ENCODE measurements at places on chromosomes 5 and 9.

DNA sequence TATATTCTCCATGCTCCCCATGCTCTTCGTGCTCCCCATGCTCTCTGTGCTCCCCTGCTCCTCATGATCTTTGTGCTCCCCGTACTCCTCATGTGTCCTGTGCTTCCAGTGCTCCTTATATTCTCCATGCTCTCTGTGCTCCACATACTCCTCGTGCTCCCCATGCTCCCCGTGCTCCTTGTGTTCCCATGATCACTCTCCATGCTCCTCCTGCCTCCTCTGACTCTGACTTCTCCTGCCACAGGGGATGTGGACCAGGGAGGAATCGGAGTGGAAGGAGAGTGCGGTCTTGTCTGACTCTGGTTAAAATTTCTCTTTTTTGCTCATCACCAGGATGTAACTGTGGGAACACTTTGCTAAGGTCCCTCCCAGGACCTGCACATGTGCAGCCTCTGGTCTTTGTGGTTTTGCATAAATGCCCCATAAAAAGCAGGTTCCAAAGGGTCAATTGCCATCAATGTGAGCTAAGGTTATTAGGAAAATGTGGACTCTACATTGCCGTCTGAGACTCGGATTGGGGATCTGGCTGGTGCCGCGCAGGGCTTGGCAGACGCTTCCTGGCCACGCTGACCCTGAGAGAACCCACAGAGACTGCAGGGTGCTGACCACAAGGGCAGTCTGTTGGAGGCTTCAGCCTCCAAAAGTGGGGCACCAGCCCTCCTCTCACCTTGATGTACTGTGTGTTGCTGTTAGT lies 52.5 kb downstream of the TRIP13 start:
- DNase-seq = no peak

- no peak for DNase-seq
Measured at GRCh38 chr9:37963936-37964739, 60.2 kb upstream of the SLC25A51 start.

DNA sequence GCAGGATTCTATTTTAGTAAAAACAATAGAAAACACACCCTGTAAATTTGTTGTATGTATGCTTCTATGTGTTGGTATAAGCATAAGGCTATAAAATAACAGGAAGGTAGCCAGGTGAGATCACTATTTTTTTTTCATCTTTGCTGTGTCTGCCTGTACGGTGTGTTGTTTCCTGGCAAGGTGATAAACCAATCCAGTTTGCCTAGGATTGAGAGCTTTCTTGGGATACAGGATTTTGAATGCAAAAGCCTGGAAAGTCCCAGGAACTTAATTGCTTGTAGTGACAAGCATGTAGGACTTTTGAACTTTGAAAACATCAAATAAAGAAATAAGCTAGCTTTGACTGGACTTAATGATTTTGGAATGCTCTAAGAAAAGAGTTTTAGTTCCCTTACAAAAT lies 83.3 kb upstream of the RORB start:
- no peak for DNase-seq

GRCh38 chr5:180020176-180020575 lies 51.4 kb downstream of the RNF130 start:
- no peak for DNase-seq

GRCh38 chr5:36659411-36659810 lies 53.0 kb downstream of the SLC1A3 start:
- DNase-seq = no peak

DNA sequence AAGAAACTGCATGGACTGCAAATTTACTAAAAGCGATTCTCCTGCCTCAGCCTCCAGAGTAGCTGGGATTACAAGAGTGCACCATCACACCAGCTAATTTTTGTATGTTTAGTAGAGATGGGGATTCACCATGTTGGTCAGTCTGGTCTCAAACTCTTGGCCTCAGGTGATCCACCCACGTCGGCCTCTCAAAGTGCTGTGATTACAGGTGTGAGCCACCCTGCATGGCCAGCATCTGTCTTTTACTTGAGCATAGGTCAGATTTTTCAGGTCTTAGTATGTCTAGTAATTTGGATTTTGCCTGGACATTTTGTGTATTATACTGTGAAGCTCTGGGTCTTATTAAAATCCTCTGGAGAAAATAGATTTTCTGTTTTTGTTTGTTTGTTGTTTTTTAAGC lies 277.8 kb upstream of the VLDLR start:
- DNase-seq = no peak

DNA sequence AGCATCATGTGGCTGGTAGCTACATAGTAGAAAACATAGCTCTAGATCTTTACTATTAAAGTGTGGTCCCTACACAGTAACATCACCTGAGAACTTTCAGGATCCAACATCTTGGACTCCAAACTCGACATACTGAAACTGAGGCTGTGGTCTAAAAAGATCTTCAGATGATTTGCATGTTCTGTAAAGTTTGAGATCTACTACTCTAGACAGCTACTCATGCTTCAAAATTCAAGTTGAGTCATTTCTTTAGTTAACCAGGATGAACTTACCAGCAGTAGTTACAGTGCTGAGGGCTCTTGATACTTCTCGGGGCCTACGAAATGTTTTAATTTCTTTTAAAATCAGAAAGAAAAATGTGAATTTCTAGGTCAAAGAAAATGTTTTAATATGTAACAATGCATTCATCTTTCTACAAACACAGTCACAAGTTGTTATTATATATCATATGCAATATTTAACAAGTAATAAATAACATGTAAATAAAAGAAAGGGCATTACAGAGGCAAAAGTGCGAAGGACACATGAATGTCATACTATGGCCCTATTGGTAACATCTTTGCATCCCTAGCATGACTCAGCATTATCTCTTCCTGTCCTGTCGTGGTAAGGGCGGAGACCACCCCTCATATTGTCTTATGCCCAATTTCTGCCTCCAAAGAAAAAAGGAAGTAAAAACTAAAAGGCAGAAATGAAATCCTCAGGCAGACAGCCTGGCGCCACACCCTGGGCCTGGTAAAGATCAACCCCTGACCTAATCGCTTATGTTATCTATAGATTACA lies 563.9 kb upstream of the TLE4 start:
- DNase-seq = no peak

DNA sequence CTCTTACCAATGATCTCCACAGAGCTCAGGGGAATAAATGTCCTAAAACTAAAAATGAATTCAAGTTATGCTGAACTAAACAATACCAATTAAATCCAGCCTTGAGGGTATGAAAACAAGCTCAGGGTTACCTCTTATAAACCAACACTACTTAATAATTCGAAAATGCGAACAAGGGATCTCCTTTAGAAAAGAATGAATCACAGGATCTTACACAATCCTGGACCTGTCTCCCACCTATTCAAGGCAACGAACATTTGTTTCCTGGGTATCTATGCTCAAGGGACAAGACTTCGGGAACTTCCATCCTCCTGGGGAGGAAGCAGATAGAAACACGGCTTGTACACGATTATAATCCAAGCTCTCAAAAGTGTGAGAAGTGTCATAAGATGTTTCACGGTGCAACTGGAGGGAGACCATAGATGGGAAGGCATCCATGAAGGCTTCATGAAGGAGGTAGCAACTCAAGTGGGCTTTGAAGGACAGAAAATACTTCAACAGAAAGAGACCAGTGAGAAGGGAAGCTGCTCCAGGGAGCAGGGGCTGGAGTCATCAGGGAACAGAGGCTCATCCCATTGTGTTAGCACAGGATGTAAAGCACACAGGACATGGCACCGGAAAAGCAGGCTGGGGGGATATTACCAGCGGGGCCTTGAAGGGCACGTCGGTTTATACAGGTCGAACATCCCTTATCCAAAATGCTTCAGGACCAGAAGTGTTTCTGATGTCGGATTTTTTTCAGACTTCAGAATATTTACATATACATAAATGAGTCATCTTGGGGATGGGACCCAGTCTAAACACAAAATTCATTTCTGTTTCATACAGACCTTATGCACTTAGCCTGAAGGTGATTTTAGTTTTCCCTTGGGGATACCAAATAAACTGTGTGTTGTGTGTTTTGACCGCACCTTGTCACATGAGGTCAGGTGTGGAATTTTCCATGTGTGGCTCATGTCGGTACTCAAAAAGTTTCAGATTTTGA lies 87.4 kb downstream of the TLE1 start:
- DNase-seq = no peak

GRCh38 chr9:75604661-75605060 lies 285.8 kb upstream of the PCSK5 start:
- DNase-seq = no peak

- no peak for DNase-seq
Measured at GRCh38 chr9:22169243-22169642, 160.1 kb upstream of the CDKN2B start.

DNA sequence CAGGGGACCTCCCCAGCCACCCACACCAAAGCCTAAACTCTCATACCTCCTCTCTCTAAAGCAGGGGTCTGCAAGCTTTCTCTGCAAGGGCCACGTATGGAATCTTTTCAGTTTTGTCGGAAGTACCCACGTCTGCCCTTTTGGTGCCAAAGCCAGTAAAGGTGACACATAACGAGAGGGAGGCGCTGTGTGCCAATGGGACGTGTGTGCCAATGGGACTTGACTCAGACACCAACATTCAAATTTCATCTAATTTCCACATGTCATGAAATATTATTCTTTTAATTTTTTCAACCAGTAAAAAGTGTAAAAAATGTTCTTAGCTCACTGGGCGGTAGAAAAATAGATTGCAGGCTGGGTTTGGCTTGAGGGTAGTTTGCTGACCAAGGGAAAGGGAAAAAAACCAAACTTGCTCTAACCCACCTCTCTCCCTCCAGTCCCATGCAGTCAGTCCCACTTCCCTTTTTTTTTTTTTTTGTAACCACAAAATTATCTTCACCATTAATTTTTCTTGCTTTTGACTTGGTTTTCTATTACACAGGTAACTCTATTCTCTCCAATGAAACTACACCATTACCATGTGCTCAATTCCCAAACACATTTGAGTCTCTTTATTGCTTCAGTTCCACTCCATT lies 25.5 kb downstream of the OR2V1 start:
- DNase-seq = no peak

DNA sequence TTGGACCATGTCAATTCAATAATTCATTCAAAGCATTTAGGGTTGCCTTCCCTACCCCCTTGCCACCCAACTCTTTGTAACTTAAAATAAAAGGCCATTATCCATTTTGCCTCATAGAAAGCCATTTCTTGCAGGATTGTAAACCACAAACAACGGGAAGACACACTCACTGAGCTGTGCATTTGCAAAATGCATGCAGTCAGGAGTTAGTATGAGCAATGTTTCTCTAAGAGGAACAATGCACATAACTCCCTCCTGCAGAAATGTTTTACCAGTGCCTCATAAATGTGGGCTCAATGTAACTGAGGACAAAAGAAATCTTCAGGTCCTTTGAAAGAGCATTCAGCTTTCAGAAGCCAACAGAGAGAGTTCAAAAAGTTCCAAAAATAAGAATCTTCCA lies 98.5 kb upstream of the ABCA1 start:
- no peak for DNase-seq

DNA sequence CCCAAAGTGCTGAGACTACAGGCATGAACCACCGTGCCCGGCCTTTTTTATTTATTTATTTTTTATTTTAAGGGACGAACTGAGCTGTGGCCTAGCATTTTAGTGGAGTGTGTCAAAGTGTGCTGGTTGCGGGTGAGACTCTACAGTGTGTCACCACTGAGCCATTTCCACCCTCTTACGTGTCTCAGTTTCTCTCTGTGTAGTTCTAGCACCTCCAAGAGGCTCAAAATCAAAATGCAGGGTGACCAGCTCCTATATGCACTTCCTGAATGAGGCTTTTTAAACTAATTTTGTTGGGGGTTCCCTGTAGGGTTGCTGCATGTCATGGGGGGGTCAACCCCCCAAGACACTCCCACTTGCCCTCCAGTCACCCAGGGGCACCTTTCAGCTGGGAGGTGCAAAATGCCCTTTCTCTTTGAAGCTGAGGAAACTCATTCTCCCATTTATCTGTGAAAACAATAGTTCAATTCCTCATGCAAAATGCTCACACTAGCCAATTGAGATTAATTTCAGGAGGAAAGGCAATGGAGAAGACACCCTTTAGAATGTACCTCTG lies 69.3 kb downstream of the COL15A1 start:
- DNase-seq = no peak

- no peak for DNase-seq
Measured at GRCh38 chr5:74889523-74890105, 23.4 kb upstream of the FAM169A start.

- DNase-seq = no peak
Measured at GRCh38 chr5:127519527-127519926, 2.1 kb downstream of the PRRC1 start.

- no peak for DNase-seq
Measured at GRCh38 chr5:29896646-29897045, 1296.8 kb upstream of the CDH6 start.

GRCh38 chr9:134234001-134234660 lies 69.8 kb upstream of the RNU6ATAC start:
- DNase-seq = no peak

DNA sequence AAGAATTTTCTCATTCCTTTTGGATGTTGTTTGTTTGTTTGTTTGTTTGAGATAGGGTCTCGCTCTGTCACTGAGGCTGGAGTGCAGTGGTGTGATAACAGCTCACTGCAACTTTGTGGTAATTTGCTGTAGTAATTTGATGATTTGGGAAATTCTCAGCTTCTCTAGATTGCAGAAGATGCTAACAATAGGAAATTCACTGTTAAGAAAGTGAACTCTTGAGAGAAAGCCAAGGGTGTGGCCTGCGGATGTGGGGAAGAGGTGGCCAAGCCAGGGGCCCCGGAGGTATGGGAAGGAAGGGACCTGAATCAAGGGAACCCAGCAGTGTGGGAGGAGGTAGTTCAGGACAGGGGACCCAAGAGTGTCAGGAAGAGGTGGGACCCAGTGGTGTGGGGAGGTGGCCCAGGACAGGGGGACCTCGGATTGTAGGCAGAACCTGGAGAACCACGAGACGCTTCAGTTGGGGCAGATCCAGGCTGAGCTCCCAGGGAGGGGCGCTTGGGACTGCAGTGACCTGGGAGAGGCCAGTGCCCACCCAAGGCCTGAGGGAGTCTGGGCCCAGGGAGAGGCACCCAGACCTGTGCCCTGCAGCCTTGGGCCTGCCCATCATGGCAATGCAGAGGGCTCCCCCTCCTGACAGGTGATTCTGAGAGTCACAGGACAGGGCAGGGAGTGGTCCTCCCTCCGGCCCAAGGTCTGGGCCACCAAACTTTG lies 5.6 kb upstream of the LCN2 start:
- no peak for DNase-seq

DNA sequence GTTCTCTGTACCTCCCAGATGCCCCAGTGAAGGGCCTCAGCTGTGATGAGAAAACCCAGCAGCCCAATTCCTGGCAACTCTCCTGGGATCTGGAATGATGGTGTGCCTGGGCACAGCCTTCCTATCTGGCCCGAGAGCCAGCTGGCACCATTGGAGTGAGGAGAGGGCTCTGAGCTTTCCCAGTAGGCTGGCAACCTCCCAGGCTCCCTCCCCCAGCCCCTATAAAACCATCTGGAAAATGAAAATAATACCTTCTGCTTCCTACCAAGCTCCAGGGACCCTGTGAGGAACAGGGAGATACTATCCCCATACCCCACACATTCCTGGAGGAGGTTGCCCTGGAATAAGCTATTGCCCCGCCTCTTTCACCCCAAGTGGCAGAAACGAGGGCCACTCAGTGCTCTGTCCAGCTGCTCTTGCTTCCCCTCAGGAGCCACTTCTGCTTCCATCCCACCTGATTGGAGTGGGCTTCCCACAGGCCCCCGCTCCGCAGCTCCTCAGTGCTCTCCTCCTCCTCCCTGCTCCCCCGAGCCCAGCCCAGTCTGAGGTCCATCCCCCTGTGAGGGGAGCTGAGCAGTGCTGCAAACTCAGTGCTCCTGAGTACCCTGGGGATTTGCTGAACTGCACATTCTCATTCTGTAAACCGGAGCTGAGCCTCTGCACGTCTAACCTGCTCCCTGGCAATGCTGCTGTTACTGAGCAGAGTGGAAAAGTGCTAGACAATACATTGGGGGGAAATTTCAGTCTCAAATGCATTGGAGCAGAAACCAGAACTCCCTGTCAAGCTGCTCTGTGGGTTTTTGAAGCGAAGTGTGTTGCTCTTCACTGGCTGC lies 74.7 kb downstream of the THBS4 start:
- no peak for DNase-seq
